Activated T-cell treated with anti-CD3 and anti-CD28 coated beads, Interleukin-2, amount 50 U/mL, for 72 hours (primary cell): ENCODE measurements at places on chromosomes 11 and 22. TPM values are rescaled to one million over a fixed set of nuclear protein-coding genes. Genes with fewer than 3 reads are reported as not detected.

DNA sequence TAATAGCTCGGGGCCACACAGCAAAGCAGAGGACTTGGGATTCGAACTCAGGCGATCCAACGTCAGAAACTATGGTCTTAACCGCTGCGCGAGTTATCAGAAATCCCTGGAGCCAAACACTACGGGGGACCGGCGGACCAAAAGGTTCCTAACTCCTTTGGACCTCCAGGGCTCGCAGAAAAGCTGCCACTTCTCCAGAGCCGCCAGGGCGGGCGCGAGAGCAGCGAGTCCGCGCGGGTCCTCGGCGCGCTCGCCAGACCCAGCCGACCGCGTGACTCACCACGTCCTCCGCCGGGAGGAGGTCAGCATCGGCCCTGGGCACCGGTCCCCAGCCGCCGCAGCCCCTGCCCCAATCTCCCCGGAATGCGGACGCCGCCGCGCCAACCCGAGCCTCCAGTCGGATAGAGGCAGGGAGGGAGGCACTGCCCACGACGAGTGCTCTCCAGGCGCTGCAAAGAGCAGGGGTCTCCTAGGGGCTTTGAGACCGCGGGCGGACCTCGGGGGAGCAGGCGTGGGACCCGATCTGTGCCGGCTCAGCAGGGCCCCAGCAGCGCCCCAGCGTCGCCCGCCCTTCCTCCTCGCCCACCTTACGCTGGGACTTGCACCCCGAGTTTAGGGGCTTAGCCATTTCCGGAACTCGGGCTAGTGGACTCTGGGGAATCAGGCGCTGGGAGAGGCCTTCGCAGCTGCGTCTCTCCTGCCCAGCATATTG, 6.2 kb upstream of the ALX4 start:
- DNase-seq: no peak

DNA sequence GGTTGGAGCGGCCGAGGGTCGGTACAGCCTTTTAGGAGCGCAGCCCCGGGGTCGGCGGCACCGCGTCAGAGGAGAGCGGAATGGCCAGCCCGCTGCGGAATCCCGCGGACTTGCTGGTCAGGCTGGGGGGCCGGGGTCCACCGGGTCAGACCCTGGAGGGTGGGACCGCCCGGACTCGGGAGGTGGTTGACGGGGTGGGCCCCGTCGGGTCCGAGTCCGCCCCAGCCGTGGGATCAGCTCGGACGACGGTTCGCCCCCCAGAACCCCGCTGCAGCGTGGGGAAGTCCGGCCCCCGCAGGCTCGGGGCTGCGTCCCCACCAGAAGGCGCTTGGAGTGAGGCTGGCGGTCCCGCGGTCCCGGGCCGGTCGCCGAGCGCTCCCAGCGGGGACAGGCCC, 301 bp upstream of the ADM2 start:
- no peak for DNase-seq

The TRIM51 gene
- total RNA-seq: not detected

The GP1BB gene
- total RNA-seq: not detected

GRCh38 chr11:110251836-110252235, 44.6 kb downstream of the RDX start:
- DNase-seq: no peak

The BTG4 gene
- not detected for total RNA-seq

- peak; percentile 62 for DNase-seq
Observed at GRCh38 chr22:20013382-20013871, 3.2 kb downstream of the ARVCF start.

DNA sequence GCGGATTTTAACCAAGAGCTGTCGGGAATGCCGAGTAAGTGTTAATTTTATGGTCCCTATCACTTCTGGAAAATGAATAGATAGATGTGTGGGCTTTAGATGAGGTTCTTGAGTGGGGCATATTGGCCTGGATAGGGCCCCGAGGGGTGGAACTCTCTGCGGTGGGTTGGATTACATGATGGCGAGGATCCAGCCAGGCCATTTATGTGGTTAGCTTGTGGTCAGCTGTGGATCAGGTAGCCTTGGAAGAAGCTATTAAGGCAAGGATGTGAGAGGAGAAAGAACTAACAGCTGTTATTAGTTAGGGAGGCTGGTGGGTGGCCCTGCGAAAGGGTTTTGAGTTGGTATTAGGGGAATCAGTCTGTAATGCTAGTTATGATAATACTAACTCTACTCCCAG, 268.4 kb downstream of the NELL1 start:
- DNase-seq: no peak

The FOLR3 gene
- not detected for total RNA-seq

The OR8D1 gene
- not detected for total RNA-seq

The RPL27A gene
- 1,081 TPM for total RNA-seq

- peak; percentile 37 for DNase-seq
Observed at GRCh38 chr11:7575841-7576725, 62.3 kb downstream of the PPFIBP2 start.

GRCh38 chr22:17920992-17921650, 103.2 kb downstream of the MICAL3 start:
- no peak for DNase-seq

GRCh38 chr11:118290923-118291322, 13.6 kb upstream of the CD3E start:
- DNase-seq: peak; percentile 46

DNA sequence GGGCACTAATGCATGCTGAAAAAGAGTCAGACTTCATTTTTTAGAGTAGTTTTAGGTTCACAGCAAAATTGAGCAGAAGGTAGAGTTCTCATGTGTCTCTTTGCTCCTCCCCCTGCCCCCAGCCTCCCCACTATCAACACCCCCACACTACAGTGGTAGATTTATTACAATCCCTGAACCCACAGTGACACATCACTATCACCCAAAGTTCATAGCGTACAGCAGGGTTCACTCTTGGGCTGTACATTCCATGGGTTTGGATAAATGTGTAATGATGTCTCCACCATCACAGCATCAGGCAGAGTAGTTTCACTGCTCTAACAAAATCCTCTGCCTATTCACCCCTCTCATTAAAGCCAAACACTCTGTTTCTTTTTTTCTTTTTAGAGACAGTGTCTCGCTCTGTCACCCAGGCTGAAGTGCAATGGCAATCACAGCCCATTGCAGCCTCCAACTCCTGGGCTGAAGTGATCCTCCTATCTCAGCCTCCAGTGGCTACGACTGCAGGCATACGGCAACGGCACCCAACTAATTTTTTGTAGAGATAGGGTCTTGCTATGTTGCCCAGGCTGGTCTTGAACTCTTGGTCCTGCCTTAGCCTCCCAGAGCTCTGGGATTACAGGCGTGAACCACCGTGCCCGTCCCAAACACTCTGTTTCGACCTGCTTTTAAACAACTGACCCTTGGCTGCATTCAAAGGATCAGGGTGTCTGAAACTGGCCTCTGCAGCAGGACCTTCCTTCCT, 4.1 kb downstream of the BEST1 start:
- no peak for DNase-seq
